ENCODE measurements at places on chromosomes 5 and 9.

GRCh38 chr5:134917070-134917815, 12.3 kb downstream of the PCBD2 start:
- DNase-seq, result no peak

GRCh38 chr5:43037636-43038495, 2.3 kb downstream of the ANXA2R start:
- DNase-seq, result peak; percentile 4

- DNase-seq, result no peak
Observed at GRCh38 chr5:27020973-27021372, 17.4 kb downstream of the CDH9 start.

- no peak for DNase-seq
Observed at GRCh38 chr5:52910071-52910470, 79.1 kb upstream of the ITGA2 start.

DNA sequence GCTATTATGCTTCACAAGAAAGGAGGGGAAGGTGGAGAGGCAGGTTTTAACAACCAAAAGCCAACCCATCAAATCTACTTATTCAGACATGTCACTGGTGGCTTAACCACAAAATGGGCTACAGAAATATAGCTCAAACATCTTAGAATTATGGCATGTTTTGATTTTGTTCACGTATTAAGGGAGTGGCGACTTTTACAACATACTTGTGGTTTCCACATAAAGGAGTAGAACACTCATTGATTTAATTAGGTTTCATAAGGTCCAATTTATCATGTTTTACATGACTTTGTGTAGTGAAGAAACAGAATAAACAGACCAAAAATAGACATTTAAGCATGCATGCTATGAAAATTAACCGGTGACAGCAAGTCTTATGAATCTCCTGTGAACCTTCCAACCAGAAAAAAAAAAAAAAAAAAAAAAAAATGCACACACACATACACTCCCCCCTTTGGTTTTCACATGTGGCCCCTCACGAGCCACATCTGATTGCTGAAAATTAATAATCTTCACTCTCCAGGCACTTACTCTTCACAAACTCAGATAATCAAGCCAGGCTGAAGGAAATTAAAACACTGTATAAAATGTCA, 5.4 kb downstream of the ZNF608 start:
- DNase-seq, result no peak

- no peak for DNase-seq
Observed at GRCh38 chr5:60436518-60436917, 263.4 kb downstream of the DEPDC1B start.

GRCh38 chr5:152568016-152568415, 162.9 kb upstream of the NMUR2 start:
- DNase-seq, result peak; percentile 58

DNA sequence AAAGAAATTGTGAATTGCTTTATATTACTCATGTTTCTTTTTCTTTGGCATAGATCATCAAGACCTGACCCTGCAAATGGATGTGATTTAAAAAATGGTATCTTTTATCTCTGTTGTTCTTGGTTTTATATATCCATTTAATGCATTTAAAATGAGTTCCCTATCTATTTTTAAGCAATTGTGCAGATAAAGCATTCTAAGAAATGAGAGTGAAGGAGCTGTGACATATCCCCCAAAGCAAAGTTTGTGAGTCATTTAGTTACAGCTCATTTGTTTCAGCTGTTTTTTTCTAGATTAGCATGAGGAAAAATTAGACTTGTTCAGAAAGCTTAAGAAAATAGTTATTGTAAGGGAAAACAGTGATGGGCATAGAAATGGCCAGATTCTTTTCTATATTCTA, 7.6 kb upstream of the ELOVL7 start:
- no peak for DNase-seq

GRCh38 chr5:179315356-179315890, 29.8 kb downstream of the ADAMTS2 start:
- no peak for DNase-seq

GRCh38 chr9:87614397-87614796, 111.5 kb upstream of the CTSL start:
- no peak for DNase-seq

- no peak for DNase-seq
Observed at GRCh38 chr5:149240354-149240998, 31.2 kb upstream of the AFAP1L1 start.

GRCh38 chr5:113172231-113172826, 195.7 kb downstream of the DCP2 start:
- DNase-seq, result no peak

DNA sequence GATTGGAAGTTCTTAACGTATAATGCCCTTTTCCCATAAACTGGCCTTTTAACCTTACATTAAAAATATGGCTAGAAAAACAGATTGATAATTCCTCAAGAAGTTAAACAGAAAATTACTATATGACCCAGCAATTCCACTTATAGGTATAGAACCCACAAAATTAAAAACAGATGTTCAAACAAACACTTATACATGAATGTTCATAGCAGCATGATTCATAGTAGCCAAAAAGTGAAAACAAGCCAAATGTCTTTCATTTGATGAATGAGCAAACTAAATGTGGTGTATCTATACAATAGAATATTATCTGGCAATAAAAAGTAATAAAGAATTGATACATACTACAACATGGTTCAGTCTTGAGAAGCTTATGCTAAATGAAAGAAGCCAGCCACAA, 35.5 kb downstream of the POU5F2 start:
- DNase-seq, result no peak

DNA sequence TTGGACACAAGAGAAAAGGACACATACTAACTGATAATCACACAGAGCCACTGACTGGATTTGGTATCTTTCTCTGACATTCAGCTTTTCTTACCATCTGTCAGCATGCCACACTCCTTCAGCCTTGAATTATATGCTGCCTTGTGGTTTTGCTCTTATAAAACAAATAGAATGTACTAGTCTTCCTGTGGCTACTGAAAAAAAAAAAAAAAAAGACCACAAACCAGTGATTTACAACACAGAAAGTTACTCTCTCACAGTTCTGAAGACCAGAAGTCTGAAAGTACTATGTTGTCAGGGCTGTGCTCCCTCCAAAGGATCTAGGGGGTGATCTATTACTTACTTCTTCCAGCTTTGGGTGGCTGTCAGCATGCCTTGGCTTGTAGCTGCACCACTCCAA, 82.3 kb downstream of the THBS4 start:
- no peak for DNase-seq

GRCh38 chr5:93577854-93578812, 2.9 kb downstream of the NR2F1-AS1 start:
- no peak for DNase-seq

GRCh38 chr5:69052181-69052580, 41.6 kb upstream of the SLC30A5 start:
- DNase-seq, result no peak

DNA sequence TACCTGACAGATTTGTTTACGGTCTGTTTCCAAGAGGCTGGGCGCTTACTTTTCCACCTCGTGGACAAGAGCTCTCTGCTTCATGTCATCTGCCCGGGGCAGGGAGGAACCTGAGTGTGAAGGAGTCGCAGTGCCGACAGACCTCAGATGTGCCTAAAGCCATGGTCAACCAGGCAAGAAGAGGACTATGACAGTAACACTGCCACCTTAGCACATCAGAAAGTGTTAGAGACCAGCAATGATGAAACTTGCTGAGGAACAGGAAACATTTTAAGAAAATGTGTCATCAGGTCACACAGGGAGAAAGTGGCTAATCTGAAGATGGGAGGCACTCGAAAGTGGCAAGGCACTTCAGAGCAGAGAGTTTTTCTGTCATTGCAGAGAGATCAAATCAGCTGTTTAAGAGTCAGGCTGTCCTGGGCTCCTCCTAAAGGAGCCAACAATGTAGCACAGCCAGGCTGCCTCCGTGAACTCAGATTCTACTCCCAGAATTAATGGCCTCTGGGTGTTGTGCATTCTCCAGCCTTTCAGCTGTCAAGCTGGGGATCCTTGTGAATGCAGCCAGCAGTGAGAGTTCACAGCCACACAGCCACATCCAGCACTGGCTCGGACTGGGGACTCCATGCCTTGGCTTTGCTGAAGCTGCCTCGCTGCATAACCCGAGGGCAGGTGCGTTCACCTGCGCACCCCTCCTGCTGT, 94.6 kb downstream of the RAPGEF1 start:
- no peak for DNase-seq

- no peak for DNase-seq
Observed at GRCh38 chr5:14665101-14665822, 744 bp downstream of the OTULIN start.

GRCh38 chr5:93601071-93601801, 18.2 kb downstream of the NR2F1 start:
- DNase-seq, result peak; percentile 47

DNA sequence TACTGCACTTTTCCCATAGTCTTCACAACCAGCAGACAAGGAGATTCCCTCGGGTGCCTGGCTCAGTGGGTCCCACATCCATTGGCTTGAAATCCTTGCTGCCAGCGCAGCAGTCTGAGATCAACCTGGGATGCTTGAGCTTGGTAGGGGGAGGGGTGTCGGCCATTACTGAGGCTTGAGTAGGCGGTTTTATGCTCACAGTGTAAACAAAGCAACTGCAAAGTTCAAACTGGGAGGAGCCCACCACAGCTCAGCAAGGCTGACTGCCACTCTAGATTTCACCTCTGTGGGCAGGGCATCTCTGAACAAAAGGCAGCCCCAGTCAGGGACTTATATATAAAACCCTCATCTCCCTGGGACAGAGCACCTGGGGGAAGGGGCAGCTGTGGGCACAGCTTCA, 512.3 kb upstream of the MPDZ start:
- DNase-seq, result no peak

DNA sequence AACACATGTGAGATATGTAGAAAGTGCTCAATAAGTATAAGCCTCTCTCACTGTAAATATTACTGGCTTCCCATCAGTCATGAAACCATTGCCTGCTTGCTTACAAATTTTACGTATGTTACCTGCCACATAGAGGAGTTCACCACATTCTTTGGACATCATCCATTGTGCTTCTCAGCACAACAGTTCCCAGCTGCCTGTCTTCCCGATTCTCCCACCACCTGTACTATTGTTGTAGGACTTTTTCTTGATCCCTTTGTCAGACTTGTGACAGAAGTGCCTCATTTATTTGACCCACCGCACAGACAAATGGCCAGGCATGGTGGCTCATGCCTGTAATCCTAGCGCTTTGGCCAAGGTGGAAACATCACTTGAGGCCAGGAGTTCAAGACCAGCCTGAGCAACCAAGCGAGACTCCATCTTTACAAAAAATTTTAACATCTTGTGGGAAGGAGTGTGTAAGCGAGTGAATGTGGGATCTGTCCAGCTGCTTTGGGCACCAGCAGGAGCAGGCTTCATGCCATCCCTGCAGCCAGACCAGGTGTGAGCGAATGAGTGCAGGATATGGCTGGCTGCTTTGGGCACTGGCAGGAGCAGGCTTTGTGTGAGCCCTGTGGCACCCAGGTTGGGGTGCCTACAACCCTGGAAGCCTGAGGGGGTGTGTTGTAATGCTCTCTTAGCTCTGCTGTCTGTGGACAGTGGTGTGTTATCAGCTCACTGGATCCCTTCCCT, 139.9 kb upstream of the ELL2 start:
- no peak for DNase-seq

- DNase-seq, result no peak
Observed at GRCh38 chr5:54460181-54460919, 4.9 kb downstream of the HSPB3 start.

GRCh38 chr5:50995285-50995942, 329.0 kb downstream of the PARP8 start:
- no peak for DNase-seq

DNA sequence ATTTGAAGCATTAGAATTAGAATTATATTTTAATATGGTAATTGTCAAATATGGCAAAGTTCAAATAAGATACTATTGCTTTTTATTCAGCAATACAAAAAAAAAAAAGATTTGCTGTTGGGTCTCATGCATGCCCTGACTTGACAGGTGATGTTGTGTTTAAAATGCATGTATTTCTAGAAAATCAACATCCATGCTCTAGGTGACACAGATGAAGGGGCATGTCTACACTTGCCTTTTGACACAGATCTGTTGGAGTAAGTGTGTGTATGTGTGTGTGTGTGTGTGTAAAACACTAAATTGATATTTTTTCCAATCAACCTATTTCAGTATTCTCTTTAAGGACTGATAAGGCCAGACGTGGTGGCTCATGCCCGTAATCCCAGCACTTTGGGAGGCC, 38.1 kb upstream of the SMARCA2 start:
- no peak for DNase-seq

GRCh38 chr5:72440207-72440638, 67.0 kb downstream of the ZNF366 start:
- DNase-seq, result no peak

DNA sequence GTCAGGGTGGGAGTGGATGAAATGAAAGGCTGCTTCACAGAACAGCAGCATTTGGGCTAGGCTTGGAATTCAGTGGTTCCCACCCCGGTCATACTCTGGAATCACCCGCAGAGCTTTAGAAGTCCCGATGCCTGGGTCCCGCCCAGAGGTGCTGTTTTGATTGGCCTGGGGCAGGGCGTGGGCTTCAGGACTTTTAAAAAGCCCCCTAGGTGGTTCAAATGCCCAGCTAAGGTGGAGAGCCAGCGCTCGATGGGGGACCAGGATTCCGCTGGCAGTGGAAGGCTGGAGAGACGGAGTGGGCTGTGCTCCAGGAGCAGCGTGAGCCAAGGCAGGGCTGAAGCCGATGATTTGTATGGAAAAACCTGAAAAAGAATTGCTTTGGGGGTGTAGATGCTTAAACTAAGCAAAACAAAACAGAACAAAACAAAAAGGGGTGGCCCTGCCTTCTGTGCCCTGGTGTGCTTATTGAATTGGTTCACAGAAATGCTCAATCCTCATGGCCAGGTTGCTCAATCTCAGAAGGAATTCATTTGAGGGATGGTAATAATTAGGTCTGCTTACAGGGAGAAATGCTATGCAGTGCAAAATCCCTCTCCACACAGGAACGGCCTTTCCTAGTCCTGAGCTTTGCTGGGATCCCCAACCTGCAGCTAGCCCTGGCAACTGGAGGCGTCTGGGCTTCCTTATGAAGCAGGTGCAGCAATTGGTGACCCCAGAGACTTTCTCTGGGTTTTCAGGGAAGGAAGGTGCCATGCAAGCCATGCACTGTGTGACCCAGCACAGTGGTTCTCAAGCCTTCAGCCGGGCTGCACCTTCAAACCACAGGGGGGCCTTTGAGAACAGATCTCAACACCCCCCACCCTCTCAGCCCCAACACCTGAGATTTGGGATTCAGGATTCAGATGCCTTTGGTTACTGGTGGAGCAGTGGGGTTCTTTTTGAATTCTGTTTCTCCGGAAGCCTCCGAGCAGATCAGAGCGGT, 174.0 kb upstream of the ZNF618 start:
- no peak for DNase-seq

DNA sequence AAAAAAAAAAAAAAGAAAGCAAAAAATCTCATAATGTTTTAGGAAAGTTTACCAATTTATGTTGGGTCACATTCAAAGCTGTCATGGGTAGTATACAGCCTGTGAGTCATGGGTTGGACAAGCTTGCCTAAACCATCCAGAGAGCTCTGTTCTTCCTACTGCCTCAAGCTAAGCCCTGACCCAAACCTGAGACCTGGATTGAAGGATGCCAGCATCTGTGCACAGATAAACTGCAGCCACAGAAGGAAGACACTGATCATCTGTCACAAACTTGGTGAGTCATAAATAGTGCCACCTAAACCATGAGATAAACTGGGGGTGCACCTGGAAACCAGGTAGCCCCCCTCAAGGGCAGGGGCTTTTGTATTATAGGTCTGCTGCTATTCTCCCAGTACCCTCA, 31.0 kb downstream of the CSF2 start:
- DNase-seq, result no peak

- DNase-seq, result no peak
Observed at GRCh38 chr9:12882430-12882829, 107.6 kb downstream of the LURAP1L start.

GRCh38 chr5:74070766-74071165, 444.8 kb downstream of the ARHGEF28 start:
- DNase-seq, result no peak

All from hippocampal formation (tissue), 2 donors.